ENCODE measurements at places on chromosomes 3 and 15.

DNA sequence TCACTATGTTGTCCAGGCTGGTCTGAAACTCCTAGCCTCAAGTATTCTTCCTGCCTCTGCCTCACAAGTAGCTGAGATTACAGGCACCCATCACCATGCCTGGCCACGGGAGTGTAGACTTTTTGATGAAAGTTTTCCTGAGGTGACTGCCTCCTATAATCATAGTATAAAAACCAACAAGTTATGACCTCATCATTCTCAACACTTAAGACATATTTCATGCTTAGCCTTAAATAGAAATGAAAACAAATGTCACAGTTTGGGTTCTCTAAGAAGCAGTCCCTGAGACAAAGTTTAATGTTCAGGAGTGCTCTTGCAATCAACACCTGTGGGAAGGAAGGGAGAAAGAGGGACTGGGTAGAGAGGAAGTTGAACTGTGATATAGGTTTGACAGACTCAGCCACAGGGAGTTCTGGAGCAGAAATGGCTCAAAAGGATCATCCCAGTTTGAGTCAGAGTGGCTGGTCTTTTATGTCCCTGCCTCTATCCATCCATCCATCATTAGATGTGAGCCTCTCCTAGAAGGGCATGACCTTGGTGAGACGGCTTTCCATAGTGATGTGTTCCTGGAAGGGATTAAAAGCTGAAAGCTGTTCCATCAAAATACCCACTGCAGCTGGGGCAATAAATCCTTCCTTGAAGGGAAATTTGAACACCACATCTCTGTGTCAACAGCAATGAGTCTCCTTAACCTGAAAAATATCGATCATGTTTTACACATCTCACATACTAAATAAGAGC is 16.2 kb upstream of the ABHD5 start:
- no peak overlapping the region for H3K27ac ChIP-seq
- DNase-seq: no peak
- H3K4me3 ChIP-seq: no peak overlapping the region
- no peaks in the 10 kb centered on the region for H3K4me1 ChIP-seq
- H3K36me3 ChIP-seq: no peaks in the 10 kb centered on the region

- H3K27ac ChIP-seq: no peak overlapping the region
- DNase-seq: no peak
- H3K27me3 ChIP-seq: no peaks in the 10 kb centered on the region
- H3K36me3 ChIP-seq: no peaks in the 10 kb centered on the region
- H3K4me3 ChIP-seq: no peak overlapping the region
Observed at GRCh38 chr3:156603379-156604017, 48.6 kb upstream of the SSR3 start.

- no peaks in the 10 kb centered on the region for H3K36me3 ChIP-seq
- H3K4me1 ChIP-seq: no peaks in the 10 kb centered on the region
- H3K27ac ChIP-seq: no peak overlapping the region
- H3K27me3 ChIP-seq: no peaks in the 10 kb centered on the region
- DNase-seq: no peak
Observed at GRCh38 chr15:61401903-61402698, 173.0 kb upstream of the RORA start.

DNA sequence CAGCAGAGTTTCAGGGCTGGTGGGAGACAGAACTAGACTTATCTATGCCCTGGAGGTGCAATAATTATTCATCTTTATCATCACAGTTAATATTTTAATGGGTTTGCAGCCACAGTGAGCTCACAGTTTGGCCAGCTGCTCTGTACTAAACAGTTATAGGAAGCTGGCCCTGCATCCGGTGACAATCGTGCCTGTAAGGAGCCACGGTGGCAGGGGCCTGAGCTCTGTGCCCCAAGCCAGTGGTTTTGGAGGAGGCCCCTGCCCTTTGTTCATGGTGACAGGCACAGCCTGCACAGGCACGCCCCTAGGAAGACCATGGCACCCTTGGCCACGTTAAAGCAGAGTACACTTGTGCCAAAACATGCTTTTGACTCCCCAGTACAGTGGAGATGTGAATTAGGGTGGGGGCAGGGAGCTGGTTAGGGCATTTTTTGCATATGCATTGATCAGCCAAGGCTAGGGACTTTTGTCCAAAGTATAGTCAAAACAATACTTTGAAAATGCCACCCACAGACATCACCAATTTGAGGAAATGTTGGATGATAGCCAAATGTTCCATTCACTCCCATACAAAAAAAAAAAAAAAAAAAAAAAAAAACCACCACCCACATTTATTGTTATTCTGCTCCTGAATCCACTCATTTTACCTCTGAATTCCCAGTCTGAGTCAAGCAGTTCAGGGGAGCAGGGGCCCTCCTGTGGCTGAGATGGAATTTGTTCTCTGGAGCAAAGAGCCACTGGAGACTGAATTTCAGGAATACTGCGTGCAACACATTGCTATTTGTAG is 3.4 kb upstream of the RFTN1 start:
- no peaks in the 10 kb centered on the region for H3K36me3 ChIP-seq
- H3K27me3 ChIP-seq: no peaks in the 10 kb centered on the region

Measured in thyroid gland (tissue), 4 donors.